ENCODE measurements at places on chromosomes 5 and 9.

DNA sequence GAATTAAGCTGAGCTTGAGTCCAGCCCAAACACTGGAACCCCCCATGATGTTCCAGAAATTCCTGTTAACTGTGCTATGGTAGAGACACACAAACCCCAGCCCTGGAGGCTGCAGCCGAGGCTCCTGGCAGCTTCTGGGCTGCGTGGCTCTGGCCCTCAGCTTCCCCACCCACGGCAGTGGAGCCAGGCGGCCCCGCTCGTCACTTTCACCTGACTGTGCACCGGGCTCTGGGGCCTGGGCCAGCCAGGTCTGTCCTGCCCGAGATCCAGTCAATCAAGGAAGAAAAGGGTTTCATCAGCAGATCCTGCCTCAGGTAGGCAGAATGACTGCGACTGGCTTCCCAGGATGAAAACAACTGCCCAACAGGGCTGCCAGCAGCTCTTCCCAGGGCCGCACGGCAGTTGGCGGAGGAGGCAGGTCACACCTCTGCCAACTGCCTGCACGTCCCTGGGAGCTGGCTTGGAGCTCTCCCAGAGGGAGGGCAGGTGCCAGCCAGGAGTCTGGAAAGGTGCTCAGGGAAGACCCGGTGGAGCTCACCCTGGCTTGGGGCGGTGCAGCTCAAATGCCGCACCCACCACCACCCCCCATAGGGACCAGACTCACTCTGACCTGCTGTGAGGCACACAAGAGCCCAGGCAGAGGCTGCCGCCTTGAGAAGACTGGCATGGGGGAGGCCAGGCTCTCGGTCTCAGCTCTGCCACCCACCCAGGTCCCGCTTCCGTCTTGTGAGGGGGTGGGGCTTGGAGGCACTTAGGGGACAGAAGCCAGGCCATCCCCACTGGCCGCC, 20.7 kb downstream of the BRD3 start:
- no peak for DNase-seq

DNA sequence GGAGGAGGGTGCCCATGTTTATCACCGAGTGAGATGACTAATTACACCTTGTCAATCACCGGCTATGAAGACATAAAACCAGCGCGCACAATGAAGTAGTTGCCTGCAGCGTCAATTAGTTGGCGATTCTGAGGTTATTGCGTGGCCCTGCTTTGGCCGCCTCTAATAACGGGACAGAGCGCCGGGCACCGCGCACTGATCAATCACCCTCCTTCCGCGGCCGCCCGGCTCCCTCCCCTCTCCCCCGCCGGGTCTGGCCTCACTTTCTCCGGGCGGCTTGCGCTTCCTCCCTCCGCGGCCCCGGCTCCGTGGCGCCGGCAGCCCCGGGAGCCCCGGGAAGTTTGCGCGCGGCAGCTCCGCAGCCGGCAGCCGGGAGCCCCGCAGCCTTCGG, 3.3 kb upstream of the LHX2 start:
- no peak for DNase-seq

GRCh38 chr9:83385317-83385716, 152.9 kb downstream of the FRMD3 start:
- DNase-seq: no peak

DNA sequence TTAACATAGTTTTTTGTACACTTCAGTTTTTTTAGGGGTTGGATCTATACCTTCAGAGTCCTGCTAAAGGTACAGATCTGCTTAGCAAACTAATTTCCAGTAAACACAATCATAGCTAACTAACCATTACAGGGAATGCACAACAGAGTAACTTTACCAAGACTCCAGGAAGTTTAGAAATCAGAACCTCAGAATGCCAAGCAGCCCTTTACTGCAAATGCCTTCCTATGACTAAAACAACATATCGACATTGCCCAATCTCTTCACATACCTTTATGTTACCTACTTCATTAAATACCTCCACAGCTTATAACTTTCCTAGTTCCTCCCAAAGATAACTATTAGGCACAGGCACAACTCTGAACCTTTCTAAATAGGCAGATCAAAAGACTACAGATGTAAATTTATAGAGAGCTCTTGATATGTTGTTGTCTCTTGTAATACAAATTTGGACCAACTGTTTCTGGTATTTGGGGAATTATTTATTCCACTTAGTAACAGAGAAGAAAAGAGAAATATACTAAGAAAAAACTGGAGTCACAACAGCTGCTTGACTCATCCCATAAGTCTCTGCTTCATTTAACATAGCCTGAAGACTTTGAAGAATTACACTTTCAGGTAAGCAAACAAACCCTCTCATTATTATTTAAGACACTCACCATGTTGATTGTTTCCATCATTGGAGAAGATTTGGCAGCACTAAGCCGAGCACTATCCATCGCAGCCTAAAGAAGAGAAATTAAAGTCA, 46.0 kb upstream of the OR2K2 start:
- DNase-seq: no peak

DNA sequence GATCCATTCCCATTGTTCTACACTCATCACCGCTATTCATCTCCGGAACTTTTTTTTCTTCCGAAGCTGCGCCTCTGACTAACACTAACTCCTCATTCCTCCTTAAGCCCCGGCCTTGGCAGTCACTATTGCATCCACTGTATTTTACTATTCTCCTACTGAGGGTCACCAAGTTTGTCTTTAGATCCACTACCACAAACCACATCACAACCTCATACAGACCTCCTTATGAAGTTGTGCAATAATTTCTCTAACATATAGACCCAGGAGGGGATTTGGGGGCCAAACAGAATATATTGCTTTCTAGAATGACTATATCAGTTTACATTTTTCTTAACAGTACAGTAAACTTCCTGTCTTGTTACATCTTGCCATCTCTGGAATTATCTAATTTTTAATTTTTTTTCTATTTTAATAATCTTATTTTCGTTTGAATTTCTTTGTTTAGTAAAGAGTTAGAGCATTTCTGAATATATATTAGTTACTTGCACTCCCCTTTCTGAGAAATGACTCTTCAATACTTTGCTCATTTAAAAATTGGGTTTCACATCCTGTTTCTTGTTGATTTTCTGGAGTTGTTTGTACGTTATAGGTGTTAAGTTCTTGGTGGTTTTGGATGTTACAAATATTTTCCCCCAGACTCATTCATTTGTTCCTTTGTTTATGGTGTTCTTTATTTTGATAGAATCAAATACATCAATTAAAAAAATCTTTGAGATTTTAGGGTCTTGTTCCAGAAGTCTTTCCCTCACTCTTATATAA, 37.1 kb downstream of the DMRT2 start:
- DNase-seq: no peak

DNA sequence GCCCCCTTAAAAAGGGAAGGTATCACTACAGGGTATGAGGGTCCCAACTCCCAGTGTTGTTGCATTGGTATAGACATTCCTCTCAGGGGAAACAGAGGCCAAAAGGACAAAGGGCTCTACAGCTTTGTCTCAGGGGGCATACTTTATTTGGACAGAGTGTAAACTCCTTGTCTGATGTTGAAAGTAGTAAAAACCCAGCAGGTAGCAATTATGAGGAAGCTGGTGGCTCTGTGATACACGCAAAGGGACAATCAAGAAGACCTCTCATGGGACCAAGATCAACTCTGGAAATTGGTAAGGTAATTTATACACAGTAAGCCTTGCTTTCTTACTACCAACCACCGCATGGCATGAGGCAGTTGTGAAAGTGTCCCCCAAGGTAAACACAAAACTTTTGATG, 764.6 kb downstream of the CDH12 start:
- no peak for DNase-seq

- DNase-seq: no peak
Measured at GRCh38 chr5:40386289-40386688, 293.4 kb upstream of the PTGER4 start.

GRCh38 chr9:112755675-112756074, 5.1 kb downstream of the SNX30 start:
- no peak for DNase-seq

GRCh38 chr5:107589520-107590193, 81.1 kb downstream of the EFNA5 start:
- DNase-seq: no peak

DNA sequence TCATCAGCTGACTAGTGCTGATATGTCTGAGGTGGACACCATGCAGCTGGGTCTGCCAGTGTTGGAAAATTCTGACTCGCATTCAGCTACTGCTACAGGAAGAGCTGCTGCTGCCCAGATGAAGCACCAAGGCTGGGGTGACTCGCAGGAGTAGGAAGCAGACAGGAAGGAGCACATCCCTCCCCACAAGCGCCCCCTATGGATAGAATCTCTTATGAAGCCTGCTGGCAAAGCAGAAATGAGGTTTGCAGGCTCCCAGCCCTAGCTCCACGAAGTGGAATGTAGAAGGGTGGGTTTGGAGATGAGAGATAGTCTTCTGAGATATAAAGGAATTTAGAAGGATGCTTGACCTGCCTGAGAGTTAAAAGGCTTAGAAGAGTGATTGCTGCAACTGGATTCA, 443.0 kb downstream of the ACTL7B start:
- no peak for DNase-seq
